ENCODE measurements at places on chromosomes 11 and 22.

GRCh38 chr11:41920374-41920773 is 460.9 kb upstream of the LRRC4C start:
- no peak for DNase-seq

DNA sequence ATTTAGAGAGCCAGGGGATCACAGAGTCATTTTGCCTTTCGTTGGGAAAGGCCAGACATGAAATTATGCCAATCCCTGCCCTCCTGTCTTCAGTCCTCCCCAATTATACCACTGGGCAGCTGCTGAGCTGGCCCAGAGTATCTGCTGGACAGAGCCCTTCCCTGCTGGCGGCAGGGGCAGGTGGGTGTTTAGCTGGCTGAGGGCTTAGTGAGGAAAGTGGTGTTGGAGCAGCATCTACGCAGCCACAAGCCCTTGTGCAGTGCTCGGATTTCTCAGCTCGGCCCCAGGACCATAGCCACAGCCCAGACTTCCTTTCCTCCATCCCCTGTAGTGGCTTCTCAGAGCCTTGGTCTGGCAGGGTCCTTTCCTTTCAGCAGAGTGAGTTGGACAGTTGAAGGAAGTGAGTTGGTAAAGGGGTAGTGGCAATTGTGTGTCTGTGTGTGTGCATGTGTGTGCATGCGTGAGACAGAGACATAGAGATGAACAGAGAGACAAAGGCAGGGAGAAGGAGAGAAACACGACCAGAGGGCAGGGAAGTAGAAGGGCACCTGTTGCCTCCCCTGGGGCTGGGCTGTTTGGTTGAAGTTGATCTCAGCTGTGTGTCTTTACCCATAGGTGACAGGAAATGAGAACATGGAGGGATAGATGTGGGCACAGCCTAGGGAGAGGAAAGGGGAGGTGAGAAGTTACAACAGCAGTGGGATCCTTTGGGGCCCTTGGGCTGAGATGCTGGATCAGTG is 66.2 kb downstream of the GRIK4 start:
- no peak for DNase-seq

GRCh38 chr11:71977743-71978418 is 20.8 kb upstream of the IL18BP start:
- DNase-seq: no peak

- DNase-seq: no peak
Observed at GRCh38 chr11:20315800-20316199, 47.7 kb upstream of the HTATIP2 start.

DNA sequence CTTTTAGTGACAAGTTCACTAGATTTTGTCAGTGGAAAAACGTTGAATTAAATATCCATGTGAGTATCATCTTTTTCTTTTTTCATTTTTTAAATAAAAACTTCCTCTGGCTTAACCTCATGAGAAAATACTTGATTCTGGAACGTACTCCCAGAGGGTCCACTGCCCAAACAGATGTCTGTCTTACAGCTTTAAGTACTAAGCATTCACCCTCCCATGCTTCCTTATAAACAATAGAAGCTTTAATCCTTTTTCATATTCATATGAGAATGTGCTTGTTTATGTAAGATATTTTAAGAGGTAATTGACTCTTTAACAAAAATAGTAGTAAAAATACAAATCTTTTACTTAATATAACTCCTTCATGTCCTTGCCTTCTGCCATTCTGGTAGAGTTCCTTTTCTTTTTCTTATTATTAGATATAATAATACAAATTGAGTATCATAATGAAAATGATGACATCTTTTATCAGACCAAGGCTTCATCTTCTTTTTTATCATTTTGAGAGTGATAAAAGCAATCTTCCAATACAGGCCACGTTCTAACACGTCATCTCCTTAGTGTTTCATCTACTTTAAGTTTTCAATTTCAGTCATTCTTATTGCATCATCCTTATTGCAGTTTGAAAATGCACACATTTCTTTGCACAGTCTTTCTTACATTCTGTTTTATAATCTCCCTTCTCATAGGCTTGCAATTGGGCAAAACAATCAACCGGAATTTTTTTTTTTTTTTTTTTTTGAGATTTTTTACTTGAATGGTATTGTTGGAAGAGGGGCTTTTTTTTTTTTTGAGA is 69.5 kb upstream of the MYO18B start:
- no peak for DNase-seq

Data from epithelial cell of proximal tubule (primary cell).